ENCODE measurements at places on chromosomes 5 and 9. TPM values are rescaled to one million over a fixed set of nuclear protein-coding genes. Genes with fewer than 3 reads are reported as not detected.

Gene OR1J2
- total RNA-seq: not detected

Gene PCDHA1
- not detected for total RNA-seq

Gene TLR4
- 0.02 TPM for total RNA-seq

Gene TARS1
- total RNA-seq: 333 TPM

Gene TCOF1
- total RNA-seq: 134 TPM

GRCh38 chr5:45094876-45095440 lies 286.2 kb downstream of the MRPS30 start:
- H3K4me1 ChIP-seq: no peaks in the 10 kb centered on the region
- DNase-seq: no peak
- no peaks in the 10 kb centered on the region for H3K27me3 ChIP-seq
- H3K4me3 ChIP-seq: no peak overlapping the region

DNA sequence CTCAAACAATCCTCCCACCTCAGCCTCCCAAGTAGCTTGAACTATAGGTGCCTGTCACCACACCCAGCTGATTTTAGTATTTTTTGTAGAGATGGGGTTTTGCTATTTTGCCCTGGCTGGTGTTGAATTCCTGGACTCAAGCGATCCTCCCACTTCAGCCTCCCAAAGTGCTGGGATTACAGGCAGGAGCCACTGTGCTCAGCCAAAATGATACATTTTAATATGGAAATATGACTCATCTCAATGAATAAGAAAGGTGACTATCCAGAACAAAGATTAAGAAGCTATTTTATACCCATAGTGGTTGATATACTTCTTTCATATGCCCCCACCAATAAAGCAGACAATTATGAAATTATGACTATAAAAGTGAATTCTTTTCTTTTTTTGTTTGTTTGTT lies 166.2 kb downstream of the NFIB start:
- no peaks in the 10 kb centered on the region for H3K4me1 ChIP-seq
- no peaks in the 10 kb centered on the region for H3K36me3 ChIP-seq
- no peaks in the 10 kb centered on the region for H3K27me3 ChIP-seq
- no peak overlapping the region for H3K4me3 ChIP-seq
- H3K27ac ChIP-seq: no peak overlapping the region
- no peak for DNase-seq

- H3K36me3 ChIP-seq: no peaks in the 10 kb centered on the region
- no peaks in the 10 kb centered on the region for H3K4me1 ChIP-seq
- H3K4me3 ChIP-seq: no peak overlapping the region
- DNase-seq: no peak
- peaks cover 11% of the 10 kb centered on the region for H3K27me3 ChIP-seq
Measured at GRCh38 chr9:90012949-90013348, 408.1 kb downstream of the GADD45G start.

DNA sequence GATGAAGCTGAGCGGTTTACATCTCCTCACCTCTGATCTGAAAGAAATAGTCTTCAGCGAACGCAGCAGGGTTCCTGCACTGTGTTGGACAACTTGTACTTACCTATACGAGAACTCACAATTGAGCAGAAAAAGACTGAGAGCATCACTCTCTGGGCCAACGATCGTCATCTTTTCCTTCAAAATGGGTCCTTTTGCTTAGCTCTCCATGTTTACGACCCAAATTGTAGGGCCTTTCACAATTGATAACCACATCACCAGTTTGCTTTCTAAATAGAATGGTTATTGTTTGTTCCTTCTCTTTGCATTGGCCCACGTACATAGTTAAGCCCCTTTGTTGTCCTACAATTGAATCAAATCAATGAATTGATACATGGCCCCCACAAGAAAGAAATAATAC lies 110.0 kb upstream of the DMRT1 start:
- DNase-seq: no peak
- no peaks in the 10 kb centered on the region for H3K27me3 ChIP-seq
- H3K4me1 ChIP-seq: no peaks in the 10 kb centered on the region
- no peak overlapping the region for H3K27ac ChIP-seq
- H3K36me3 ChIP-seq: no peaks in the 10 kb centered on the region
- no peak overlapping the region for H3K4me3 ChIP-seq

DNA sequence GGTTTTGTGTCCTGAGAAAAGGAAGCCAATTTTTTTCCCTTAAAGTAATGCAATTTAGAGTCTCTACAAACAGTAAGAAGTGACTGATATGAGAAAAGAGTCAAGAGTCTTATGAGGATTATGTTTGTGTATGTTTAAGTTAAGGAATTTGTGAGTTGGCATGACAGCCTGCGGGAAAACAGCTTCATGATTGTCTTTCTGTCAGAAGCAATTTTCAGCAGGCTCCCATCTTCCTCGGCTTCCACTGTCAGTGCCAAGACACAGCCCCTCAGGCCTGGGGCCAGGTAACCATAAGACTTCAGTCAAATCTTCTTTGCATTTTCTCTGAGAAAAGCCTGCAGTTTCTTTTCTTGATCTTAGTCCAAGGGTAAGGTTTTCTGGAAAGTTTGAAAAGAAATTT lies 17.0 kb upstream of the SELENOP start:
- H3K36me3 ChIP-seq: no peaks in the 10 kb centered on the region
- no peak overlapping the region for H3K27ac ChIP-seq
- H3K4me1 ChIP-seq: no peaks in the 10 kb centered on the region
- no peak for DNase-seq
- no peaks in the 10 kb centered on the region for H3K27me3 ChIP-seq
- H3K4me3 ChIP-seq: no peak overlapping the region

GRCh38 chr5:102153003-102153759 lies 142.9 kb downstream of the SLCO4C1 start:
- no peak overlapping the region for H3K27ac ChIP-seq
- H3K4me1 ChIP-seq: no peaks in the 10 kb centered on the region

- no peaks in the 10 kb centered on the region for H3K36me3 ChIP-seq
- H3K27ac ChIP-seq: no peak overlapping the region
- no peak for DNase-seq
- H3K4me1 ChIP-seq: no peaks in the 10 kb centered on the region
- no peak overlapping the region for H3K4me3 ChIP-seq
- peaks cover 11% of the 10 kb centered on the region for H3K27me3 ChIP-seq
Measured at GRCh38 chr5:2262620-2263019, 379.9 kb upstream of the IRX4 start.

DNA sequence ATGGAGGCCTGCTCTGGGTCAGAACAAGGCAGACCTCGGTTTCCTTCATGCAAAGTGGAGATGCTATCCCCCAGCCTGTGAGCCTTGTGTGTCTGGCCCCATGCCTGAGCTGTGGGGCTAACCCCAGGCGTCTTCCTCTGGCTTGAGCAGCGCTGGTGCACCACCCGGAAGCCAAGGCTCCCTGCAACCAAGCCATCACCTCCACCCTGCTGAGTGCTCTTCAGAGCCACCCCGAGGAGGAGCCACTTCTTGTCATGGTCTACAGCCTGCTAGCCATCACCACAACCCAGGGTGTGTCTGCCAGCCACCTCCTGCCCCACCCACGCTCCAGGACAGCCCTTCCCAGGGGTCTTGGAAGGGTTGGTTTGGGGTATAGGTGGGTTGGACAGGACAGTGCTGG lies 16.2 kb downstream of the REXO4 start:
- H3K4me1 ChIP-seq: peaks cover 19% of the 10 kb centered on the region
- no peak overlapping the region for H3K27ac ChIP-seq
- peaks cover 12% of the 10 kb centered on the region for H3K27me3 ChIP-seq
- H3K4me3 ChIP-seq: no peak overlapping the region
- peaks cover 35% of the 10 kb centered on the region for H3K36me3 ChIP-seq
- no peak for DNase-seq

GRCh38 chr5:310516-310915 lies 11.0 kb upstream of the AHRR start:
- DNase-seq: no peak
- no peak overlapping the region for H3K4me3 ChIP-seq
- H3K27me3 ChIP-seq: no peaks in the 10 kb centered on the region
- H3K4me1 ChIP-seq: no peaks in the 10 kb centered on the region
- H3K27ac ChIP-seq: no peak overlapping the region
- H3K36me3 ChIP-seq: peaks cover 85% of the 10 kb centered on the region

DNA sequence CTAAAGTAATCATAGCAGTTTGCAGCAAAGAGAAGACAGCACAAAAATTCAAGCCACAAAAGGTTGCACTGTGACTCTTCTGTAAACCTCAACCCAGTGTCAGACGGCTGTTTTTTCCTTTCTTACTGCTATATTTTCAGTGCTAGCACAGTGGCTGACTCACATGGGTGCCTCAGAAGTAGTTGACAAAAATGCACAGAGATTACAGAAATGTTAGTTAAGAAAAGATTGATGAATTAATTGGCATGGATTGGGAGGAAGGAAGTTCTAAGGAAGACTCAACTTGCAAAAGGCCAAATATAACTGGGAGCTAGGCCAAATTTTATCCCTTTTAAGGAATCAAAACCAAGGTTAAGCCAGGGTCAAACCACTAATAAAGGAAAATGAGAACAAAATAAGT lies 43.7 kb upstream of the ITGA1 start:
- H3K27ac ChIP-seq: no peak overlapping the region
- H3K4me3 ChIP-seq: no peak overlapping the region
- DNase-seq: no peak
- no peaks in the 10 kb centered on the region for H3K4me1 ChIP-seq
- H3K27me3 ChIP-seq: no peaks in the 10 kb centered on the region

All from K562 (cell line).